ENCODE measurements at places on chromosomes 2 and 18. TPM values are rescaled to one million over a fixed set of nuclear protein-coding genes. Genes with fewer than 3 reads are reported as not detected.

Gene AP1S3
- total RNA-seq, result 180 TPM

DNA sequence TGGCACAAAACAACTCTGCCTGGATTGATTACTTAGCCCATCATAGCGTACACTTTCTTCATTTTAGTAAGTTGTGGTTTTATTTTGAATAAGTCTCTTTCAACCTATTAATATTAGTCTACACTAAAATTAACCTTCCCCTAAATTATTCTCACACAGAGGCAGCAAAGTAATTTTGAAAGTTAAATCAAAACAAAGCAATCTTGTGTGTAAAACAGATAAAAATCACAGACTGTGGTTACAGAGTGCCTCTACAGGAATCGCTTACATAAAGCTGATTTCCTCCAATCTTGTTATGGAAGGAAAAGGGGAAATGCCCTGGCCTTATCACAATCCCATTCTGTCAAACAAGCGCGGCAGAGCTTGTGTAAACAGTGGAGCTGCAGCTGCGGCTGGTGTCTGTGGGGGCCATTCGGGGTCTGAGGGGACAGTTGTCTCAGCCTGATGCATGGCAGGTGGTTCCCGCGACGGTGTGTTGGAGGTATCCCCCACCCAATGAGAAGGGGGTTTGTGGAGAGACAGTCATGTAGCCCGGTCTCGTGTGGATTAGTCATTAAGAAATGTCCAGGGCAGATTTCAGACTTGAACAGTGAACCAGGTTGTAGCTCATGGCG lies 42.1 kb downstream of the BCL2L11 start:
- no peak for DNase-seq

Gene CFAP65
- 0.34 TPM for total RNA-seq

GRCh38 chr2:10764896-10765295 lies 43.5 kb downstream of the ATP6V1C2 start:
- DNase-seq, result no peak

DNA sequence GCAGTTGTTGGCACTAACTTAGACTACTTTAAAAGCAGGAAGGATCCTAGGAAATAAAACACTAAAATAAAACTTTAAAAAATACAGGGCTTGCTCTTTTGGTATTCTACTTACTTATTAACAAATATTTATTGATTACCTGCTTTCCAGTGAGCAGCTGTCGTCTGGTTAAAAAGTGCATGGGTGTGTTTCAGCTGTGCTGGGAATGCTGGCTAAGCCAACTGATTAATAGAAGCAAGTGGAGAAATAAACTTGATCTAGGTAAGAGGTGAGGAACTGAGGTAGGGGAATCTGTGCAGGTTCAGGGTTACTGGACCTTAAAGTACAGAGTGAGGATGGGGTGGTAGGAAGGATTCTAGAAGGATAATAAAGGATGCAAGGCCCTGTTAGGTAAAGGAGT lies 110.8 kb downstream of the SPTBN1 start:
- no peak for DNase-seq

DNA sequence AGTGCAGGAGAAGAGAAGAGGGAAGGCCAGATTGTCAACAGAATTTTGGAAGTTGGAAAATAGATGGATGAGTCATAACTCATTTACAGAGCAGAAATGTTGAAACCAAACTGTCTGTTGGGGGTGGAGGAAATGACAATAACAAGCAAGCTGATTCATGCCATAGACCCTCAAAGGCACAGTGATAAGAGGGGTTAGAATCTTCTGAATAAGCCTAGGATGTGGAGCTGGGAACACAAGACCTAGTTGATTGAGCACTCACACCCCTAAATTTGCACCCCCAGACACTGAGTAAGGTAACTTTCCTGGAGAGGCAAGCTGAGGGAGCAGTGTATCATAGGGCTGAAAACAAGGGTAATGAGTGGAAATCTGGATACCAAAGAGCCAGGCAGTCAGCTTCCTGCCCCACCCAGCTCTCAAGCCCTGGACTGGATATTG lies 141.4 kb downstream of the SCG2 start:
- DNase-seq, result no peak

- no peak for DNase-seq
Observed at GRCh38 chr2:212843409-212844199, 305.0 kb upstream of the ERBB4 start.

- no peak for DNase-seq
Observed at GRCh38 chr2:216694826-216695217, 527 bp downstream of the IGFBP5 start.

DNA sequence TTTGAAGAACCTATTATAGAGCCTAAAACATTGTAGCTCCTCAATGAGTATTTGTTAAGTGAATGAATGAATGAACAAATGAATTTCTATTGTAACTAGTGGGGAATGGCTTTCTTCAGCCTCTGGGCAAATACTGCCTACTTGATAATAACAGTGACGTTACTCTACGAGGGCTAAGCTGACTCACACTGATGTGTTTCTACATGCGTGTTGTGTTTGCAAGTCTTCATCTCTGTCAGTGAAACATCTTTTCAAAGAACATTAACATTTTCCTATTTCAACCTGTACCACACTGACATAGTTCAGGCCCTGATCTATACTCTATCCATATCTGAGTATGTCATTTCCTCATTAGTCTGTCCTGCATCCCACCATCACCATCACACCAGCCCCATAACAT lies 319.9 kb upstream of the ACVR2A start:
- no peak for DNase-seq

DNA sequence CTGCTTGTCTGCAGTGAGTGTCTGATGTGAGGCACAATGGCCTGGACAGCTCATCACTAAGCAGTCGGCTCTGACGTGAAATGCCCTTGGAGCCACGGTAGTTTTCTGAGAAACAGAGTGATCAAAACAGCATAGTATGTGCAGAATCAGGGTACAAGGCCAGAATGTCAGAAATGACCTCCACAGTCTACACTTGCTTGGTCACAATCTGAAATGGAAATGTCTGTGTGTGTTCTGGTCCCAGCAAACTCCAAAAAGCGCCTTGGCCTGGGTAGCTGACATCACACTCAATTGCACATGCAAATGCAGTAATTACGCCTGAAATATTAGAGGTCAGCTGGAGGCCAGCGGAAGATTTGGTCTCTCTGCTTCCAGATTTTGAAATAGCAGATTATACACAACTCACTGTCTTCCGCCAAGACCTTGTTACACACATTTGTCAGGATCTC lies 95.4 kb downstream of the CTAGE1 start:
- DNase-seq, result no peak

- no peak for DNase-seq
Observed at GRCh38 chr2:218026676-218027425, 24.1 kb upstream of the TNS1 start.

GRCh38 chr2:39666491-39667101 lies 879 bp downstream of the TMEM178A start:
- DNase-seq, result no peak

Gene DSEL
- total RNA-seq, result 0.18 TPM

- no peak for DNase-seq
Observed at GRCh38 chr18:11042247-11042646, 107.1 kb downstream of the PIEZO2 start.

Measured in Caco-2 (cell line).